ENCODE measurements at places on chromosomes 12 and 14.

DNA sequence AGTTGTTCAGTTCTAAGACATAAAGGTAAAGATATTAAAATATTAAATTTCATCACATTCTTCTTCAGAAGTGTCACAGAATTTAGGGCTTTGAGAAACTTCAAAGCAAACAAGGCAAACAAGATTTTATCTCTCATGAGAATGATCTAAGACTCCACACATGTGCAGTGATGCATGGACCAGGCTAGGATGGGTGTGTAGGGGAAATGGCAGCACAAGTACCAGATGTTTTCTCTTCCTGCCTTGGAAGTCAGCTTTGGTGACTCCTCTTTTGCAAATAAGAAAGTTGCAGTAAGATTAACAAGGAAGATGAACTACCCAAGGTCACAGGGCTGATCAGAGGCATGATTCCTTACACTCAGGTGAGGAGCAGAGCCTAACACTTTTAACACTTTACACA is 163.8 kb upstream of the LMNTD1 start:
- no peak for DNase-seq

DNA sequence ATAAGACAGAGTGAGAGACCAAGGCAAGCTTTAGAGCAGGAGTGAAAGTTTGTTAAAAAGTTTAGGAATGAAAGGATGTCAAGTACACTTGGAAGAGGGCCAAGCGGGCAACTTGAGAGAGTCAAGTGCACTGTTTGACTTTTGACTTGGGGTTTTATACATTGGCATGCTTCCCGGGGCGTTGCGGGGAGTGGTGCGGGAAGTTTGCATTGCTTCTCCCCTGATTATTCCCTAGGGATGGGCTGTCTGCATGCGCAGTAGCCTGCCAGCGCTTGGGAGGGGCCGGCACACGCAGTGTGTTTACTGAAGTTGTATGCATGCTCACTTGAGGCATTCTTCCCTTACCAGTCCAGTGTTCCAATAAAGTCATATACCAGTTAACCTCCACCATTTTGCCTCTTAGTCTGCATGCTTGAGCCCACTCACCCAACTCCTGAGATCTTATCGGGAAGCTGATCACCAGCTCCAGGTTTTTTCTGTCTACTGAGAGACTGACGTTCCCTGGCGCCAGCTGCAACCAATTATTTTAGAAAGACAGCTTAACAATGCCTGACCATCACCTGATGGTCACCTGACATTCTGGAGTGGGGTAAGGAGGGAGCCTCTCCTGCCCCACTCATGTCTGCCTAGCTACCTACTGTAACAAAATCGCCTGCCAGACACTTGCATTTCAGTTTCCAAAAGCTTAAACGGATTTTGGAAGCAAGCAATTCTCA is 53.2 kb downstream of the DACT1 start:
- DNase-seq: no peak

DNA sequence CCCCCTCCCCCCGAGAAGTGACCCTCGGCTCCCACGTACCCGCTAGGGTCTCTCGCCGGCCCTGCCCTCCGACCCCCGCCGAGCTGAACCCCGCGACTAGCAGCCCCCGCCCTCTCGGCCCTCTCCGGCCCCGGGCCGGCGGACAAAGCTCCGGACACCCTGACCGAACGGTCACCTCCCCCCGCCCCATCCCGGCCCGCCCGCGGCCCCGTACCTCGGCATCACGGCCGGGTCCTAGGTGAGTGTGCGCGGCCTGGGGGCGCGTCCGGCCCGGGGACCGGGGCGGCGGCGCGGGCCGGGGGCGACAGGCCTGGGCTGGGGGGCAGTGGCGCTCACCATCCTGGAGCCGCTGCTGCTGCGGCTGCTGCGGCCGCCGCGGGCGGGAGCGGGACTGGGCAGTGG is at the start of gene FIGNL2:
FIGNL2 (minus strand) TSS at position 393 of the 402 bp plus-strand sequence. CDS start 26,305 bp downstream, outside the sequence.
- DNase-seq: no peak

GRCh38 chr14:81771651-81772275 is 238.1 kb upstream of the SEL1L start:
- no peak for DNase-seq

DNA sequence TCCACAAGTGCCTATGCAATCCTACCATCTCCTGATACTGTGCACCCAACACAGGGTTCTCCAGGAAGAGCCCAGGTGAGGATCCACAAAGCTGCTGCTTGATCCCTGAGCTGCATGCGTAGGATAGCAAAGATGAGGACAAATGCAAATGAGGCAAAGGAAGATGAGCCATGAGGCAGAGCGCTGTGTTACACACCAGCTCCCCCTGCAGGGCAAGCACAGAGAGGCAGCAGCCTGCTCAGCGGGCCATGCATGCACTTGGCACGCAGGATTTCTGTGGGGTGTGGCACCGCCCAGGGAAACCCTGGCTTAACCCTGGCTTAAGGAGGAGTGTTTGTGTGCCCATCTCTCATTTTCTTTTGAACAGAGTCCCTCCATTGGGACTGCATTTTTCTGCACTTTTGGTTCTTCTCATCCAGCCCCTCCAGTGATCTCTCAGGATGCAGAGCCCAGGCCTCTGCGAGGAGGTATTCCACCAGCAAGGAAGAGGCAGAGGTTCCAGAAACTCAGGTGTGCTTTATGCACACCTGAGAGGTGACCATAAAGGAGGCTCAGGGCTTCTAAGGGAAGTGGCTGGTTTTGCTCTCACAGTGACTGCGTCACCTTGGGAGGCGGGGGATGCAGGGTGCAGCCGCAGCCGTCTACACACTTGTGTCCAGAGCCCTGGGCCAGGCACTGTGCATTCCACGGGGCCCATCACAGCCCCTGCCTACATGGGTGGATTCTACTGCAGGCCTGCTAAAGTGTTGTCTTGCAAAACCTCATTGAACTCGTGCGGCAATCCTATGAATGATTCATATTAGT is 973.3 kb upstream of the TMEM132C start:
- DNase-seq: no peak

GRCh38 chr12:28755027-28755426 is 394.1 kb upstream of the FAR2 start:
- DNase-seq: no peak

- no peak for DNase-seq
Observed at GRCh38 chr12:15982921-15983320, 71.8 kb downstream of the DERA start.

GRCh38 chr12:29516431-29516875 is 19.0 kb upstream of the OVCH1 start:
- no peak for DNase-seq

- DNase-seq: no peak
Observed at GRCh38 chr12:102756530-102756929, 160.5 kb downstream of the PAH start.

DNA sequence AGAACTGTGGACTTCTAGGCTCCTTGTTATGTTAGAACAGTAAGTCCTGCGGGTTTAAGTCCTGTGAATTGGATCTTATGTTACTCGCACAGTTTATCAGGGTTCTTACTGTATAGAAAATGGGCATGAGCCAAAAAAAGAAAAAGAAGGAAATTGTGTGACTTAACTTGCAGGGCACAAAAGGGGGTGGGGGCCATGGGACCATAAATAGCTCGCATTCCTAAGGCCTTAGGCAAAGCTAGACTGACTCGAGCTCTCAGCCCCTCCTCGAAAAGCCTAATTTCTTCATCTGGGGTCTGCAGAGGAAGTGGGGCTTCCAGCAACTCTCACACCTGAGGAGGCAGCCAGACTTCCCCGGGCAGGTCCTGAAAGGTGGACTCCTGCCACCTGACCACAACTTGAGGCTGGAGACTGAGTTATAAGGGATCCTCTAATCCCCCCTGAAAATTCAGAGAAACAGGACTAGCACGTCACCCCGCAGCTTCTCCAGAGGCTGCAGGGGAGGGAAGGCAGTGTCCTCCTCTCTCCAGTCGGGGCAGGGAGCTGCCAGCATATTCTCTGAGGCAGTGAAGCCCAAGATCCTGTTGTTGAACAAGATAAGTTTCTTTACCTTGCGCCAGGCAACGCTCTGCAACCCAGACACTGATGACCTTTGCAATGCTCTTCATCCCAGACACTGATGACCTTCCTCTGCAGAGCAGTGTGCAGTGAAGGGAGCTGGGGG is 280.5 kb downstream of the PCNX1 start:
- DNase-seq: no peak

- no peak for DNase-seq
Observed at GRCh38 chr12:124893792-124894516, 20.5 kb downstream of the UBC start.

DNA sequence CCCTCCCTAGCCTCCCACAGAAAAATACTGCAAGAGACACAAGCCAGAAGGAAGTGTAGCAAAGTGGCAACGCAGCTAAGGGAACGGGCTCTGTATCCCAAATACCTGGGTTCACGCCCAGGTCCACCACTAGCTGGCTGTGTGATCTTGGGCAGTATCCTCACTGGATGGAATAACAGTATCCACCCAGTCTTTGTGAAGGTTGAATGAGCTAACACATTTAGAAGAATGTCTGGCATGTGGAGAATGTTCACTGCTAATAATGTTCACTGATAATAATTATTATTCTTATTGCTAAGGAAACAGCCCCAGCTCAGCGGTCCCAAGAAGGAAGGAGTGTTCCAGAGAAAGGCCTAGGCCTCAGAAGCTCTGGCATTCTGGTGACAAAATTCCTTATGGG is 70.9 kb downstream of the VWF start:
- no peak for DNase-seq

DNA sequence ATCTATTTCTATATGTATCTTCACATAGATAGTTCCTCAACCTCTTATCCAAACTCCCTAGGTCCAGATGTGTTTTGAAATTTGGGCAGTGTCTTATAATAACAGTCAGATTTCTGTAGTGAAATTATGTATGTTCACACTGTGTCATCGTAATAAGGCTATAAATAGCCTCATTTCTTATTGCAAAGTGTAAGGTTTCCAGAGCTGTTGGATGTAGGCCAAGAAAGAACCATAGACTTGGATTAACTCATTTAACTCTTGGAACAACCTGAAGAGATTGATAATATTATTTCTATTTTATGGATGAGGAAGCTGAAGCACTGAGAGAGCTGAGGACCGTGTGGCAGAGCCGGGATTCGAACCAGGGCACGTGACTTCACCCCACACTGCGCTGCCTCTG is 49.0 kb upstream of the PIWIL1 start:
- no peak for DNase-seq

DNA sequence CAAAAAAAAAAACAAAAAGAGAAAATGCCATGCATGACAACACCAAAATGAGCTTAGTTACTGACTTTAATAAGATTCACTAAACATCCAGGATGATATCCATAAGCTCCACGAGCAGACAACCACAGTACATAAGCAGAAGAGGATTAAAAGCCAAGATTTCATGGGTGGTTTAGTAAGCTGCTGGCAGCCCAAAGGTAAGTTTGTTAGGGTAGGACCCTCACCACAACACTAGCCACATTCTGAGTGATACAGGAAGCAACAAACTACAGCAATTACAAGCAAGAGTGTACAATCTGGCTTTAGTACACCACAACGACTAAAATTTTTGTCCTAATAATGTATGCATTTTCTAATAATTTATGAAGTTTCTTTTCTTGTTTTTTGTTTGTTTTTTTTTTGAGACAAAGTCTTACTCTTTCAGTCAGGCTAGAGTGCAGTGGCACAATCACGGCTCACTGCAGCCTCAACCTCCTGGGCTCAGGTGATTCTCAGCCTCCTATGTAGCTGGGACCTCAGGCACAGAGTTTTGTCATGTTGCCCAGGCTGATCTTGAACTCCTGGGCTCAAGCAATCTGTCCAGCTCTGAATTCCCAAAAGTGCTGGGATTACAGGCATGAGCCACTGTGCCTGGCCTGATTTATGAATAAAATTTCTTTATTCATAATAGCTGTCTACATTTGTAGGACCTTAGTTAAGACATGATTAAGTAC is 221.4 kb downstream of the MED13L start:
- no peak for DNase-seq

- DNase-seq: no peak
Observed at GRCh38 chr14:65853407-65853955, 441.0 kb downstream of the FUT8 start.

- no peak for DNase-seq
Observed at GRCh38 chr14:68587931-68588330, 204.9 kb downstream of the ZFP36L1 start.

DNA sequence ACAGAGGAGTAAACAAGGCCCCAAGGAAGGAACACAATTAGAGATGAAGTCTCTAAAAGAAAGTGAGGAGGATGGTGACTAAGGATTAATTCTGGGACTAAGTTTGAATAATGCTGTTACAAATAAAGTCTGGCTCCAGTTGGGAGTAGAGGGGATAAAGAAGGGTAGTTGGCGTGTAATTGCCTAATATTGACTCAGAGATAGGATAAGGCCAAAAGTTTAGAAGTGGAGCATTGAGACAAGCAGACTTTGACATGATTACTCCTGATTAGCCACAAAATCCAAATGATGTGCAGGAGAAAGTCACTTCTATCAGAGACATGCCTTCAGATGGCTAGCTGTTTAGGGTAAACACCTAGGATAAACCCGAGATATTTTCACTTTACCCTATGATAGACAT is 108.4 kb downstream of the PLCZ1 start:
- no peak for DNase-seq

DNA sequence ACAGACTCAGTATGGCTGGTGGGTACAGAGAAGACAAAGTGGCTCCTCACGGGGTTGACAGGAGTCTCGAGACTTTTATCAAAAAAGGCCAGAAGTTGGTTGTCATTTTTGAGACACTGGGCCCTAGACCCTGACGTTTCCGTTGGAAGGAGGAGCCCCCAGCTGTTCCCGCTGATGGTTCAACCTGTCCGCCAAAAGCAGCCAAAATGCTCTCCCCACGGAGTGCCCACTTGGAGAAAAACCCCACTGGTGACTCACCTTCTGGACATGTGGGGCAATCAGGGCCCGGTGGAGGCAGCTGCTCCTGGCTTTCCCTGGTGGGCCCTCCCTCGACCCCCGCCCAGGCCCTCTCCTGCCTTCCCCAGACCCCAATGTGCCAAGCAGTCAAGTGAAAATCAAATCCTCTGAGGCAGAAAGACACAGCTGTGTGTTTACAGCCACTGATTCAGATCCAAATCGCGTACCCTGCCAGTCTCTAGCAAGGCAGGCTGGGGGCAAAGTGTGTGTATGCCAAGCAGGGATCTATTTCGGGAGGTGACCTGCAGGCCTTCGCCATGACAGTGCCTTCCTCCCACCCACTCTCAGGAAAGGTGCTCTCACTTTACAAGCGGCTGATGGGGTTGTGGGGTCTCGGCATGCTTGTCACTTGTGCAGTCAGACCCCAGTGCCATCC is 347.4 kb downstream of the DPF3 start:
- DNase-seq: no peak

GRCh38 chr12:29711381-29711780 is 72.4 kb downstream of the TMTC1 start:
- no peak for DNase-seq

- no peak for DNase-seq
Observed at GRCh38 chr14:100871234-100872186, 32.0 kb downstream of the RTL1 start.

GRCh38 chr14:30849354-30849753 is 25.0 kb upstream of the COCH start:
- no peak for DNase-seq

GRCh38 chr12:124542021-124542949 is 25.1 kb downstream of the NCOR2 start:
- no peak for DNase-seq

GRCh38 chr14:100695423-100695738 is 31.3 kb upstream of the DLK1 start:
- DNase-seq: no peak

Data from activated CD8-positive, alpha-beta memory T cell treated with anti-CD3 and anti-CD28 coated beads for 1 hour (primary cell).